ENCODE measurements at places on chromosomes 12 and 14.

GRCh38 chr12:85781766-85782165 is 54.4 kb downstream of the RASSF9 start:
- no peak overlapping the region for H3K4me3 ChIP-seq
- H3K36me3 ChIP-seq = no peaks in the 10 kb centered on the region
- DNase-seq = no peak
- H3K27ac ChIP-seq = no peak overlapping the region
- no peaks in the 10 kb centered on the region for H3K27me3 ChIP-seq

DNA sequence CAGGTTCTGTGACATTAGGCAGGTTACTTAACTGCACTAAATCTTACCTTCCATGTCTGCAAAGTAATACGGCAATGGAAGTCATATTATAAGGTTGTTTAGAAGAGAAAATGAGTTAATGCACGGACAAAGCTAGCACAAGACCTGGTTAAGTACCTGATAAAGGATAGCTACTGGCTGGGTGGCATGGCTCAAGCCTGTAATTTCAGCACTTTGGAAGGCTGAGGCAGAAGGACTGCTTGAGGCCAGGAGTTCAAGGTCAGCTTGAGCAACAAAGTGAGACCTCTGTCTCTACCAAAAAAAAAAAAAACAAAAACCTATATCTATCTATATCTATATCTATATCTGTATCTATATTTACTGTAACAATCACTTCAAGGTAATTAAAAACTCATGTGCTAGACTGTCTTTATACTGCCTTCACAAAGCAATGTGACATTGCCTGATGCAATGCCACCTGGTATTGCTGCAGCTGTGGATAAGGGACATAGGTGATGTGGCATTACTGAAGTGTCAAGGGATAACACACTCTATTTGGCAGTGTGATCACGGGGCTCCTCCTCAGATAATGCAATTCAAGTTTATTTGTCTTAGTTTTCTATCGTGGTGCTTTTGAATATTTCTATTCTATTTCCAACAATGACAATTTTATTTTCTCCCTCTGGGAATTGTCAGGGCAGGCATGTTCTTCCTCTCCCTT is 107.1 kb downstream of the PAX9 start:
- DNase-seq = no peak
- H3K4me3 ChIP-seq = no peak overlapping the region
- no peaks in the 10 kb centered on the region for H3K27me3 ChIP-seq
- H3K27ac ChIP-seq = no peak overlapping the region
- no peaks in the 10 kb centered on the region for H3K36me3 ChIP-seq
- peaks cover 2% of the 10 kb centered on the region for H3K4me1 ChIP-seq

- H3K36me3 ChIP-seq = no peaks in the 10 kb centered on the region
- no peak overlapping the region for H3K4me3 ChIP-seq
- H3K27ac ChIP-seq = no peak overlapping the region
- no peak for DNase-seq
- no peaks in the 10 kb centered on the region for H3K27me3 ChIP-seq
Observed at GRCh38 chr12:100840748-100841147, 46.2 kb downstream of the ANO4 start.

DNA sequence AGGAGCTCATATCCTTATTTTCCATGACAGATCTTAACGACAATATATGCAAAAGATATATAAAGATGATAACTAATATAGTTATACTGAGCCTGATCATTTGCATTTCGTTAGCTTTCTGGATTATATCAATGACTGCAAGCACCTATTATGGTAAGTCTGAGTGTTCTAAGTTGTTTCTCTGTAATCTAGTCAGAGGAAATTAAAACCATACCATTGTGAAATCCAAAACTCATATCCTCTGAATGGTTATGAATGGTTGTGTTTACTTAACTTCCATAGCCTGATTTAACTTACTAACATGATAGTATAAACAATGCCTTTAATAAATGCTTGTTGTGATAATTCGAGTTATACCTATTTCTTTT is 760 bp downstream of the TMEM19 start:
- DNase-seq = no peak
- H3K27me3 ChIP-seq = no peaks in the 10 kb centered on the region
- no peak overlapping the region for H3K27ac ChIP-seq
- no peaks in the 10 kb centered on the region for H3K36me3 ChIP-seq
- peak overlapping the region; percentile 78 for H3K4me3 ChIP-seq

GRCh38 chr14:79734151-79734550 is 477.2 kb downstream of the DIO2 start:
- no peak overlapping the region for H3K4me3 ChIP-seq
- no peaks in the 10 kb centered on the region for H3K27me3 ChIP-seq
- DNase-seq = no peak
- no peaks in the 10 kb centered on the region for H3K36me3 ChIP-seq
- H3K4me1 ChIP-seq = no peaks in the 10 kb centered on the region

- H3K27ac ChIP-seq = no peak overlapping the region
- H3K27me3 ChIP-seq = no peaks in the 10 kb centered on the region
- DNase-seq = no peak
- no peak overlapping the region for H3K4me3 ChIP-seq
- H3K4me1 ChIP-seq = no peaks in the 10 kb centered on the region
- no peaks in the 10 kb centered on the region for H3K36me3 ChIP-seq
Observed at GRCh38 chr14:65033181-65033580, 46.5 kb downstream of the FNTB start.
